ENCODE measurements at places on chromosomes 12 and 14. TPM values are rescaled to one million over a fixed set of nuclear protein-coding genes. Genes with fewer than 3 reads are reported as not detected.

The TMEM117 gene
- total RNA-seq: 3.8 TPM

The MANSC4 gene
- total RNA-seq: not detected

The ADAM21 gene
- total RNA-seq: not detected

The ADAM20 gene
- total RNA-seq: not detected

The COX8C gene
- total RNA-seq: not detected

The OR6C2 gene
- not detected for total RNA-seq

The NELL2 gene
- total RNA-seq: 0.46 TPM

The CSRP2 gene
- total RNA-seq: 67.1 TPM

The ADCY6 gene
- total RNA-seq: 13.5 TPM

The EFS gene
- total RNA-seq: 15.2 TPM

The LPAR5 gene
- 0.81 TPM for total RNA-seq

The SMIM41 gene
- total RNA-seq: not detected

The MYL2 gene
- total RNA-seq: not detected

The HOXC12 gene
- total RNA-seq: not detected

The ITGB7 gene
- 0.46 TPM for total RNA-seq

The GSC gene
- not detected for total RNA-seq

The SYNE3 gene
- not detected for total RNA-seq

The NID2 gene
- 13.5 TPM for total RNA-seq

The PARPBP gene
- 8.2 TPM for total RNA-seq
